ENCODE measurements at places on chromosomes 3 and 15. TPM values are rescaled to one million over a fixed set of nuclear protein-coding genes. Genes with fewer than 3 reads are reported as not detected.

CPLX3 gene
- 2.8 TPM for total RNA-seq

- no peak for DNase-seq
These were observed 229.0 kb downstream of the OXSM start for GRCh38 chr3:26018889-26019288.

DNA sequence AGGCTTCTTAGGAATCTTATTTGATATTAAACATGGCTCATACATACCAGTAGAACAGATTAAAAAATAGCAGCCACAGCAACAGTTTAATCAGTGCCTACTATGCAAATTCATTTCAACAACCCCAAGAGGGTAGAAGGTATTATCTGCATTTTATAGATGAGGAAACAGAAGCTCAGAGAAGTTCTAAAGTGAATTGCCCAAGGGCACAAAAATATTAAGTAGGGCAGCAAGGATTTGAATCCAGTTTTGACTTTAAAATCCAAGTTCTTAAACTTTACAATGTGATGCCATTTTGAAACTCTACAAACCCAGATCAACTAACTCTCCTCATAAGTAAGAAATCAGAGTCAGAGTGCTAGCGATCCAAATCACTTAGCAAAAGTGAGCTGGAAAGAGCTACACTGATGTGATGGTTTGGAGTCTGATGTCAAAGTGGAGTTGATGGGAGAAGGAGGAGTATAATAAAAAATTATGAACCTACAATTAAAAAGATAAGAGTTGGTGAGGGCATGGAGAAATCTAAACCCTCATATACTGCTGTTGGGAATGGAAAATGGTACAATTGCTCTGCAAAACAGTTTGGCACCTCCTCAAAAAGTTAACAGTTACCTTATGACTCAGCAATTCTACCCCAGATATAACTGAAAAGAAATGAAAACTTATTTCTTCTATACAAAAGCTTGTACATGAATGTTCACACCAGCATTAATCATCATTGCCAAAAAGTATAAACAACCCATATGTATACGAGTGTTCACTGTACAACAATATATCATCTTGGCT lies 51.0 kb upstream of the PLXND1 start:
- DNase-seq: no peak

SAXO2 gene
- 2.2 TPM for total RNA-seq

CPN2 gene
- total RNA-seq: 2.3 TPM

DNA sequence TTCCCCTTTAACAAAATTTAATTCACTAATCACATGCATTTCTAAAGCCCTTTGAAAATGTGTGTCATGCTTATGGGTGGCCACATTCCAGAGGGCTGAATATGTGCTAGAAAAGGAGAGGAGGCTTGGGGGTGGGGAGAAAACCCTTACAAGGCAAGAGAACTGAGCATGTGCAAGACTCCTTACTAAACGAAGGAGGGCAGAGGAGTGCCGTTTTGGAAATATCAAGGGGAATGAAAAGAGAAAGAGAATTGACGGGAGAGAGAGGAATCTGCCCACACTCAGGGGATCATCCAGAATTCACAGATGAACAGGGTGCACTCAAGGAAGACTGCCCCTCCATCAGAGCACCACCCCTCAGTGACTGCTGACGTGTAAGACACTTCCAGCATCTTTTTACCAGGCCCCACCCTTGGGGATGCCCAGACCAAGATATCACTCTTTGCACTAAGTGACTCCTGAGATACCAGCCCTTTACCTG lies 37.9 kb upstream of the TSC22D2 start:
- no peak for DNase-seq

DNA sequence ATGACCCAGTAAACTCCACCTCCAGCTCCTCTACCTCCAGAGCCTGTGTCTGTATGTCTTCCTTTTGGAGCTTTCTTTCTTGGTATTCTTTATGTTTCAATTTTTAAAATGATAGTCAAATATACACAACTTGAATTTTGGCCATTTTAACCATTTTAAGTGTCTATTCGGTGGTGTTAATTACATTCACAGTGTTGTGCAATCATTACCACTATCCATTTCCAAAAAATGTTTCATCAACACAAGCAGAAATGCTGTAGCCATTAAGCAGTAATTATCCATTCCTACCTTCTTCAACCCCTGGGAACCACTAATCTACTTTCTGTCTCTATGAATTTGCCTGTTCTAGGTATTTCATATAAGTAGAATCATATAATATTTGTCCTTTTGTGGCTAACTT lies 194.5 kb upstream of the TSC22D2 start:
- no peak for DNase-seq

- DNase-seq: no peak
These were observed 17.6 kb upstream of the ALDH1L1 start for GRCh38 chr3:126197854-126198584.
